Placental pericyte (primary cell): ENCODE measurements at places on chromosomes 6 and 20. TPM values are rescaled to one million over a fixed set of nuclear protein-coding genes. Genes with fewer than 3 reads are reported as not detected.

Gene SALL4
- 0.29 and 0.88 TPM in 2 replicates for total RNA-seq

Gene THBD
- 0.44 and 7.9 TPM in 2 replicates for total RNA-seq

Gene MAP3K7
- 40.3 and 47.1 TPM in 2 replicates for total RNA-seq

Gene RUNX2
- 9.0 and 18.3 TPM in 2 replicates for total RNA-seq

Gene ADGRG6
- total RNA-seq = 11.4 and 35.4 TPM in 2 replicates

Gene CHRNA4
- not detected in 2 replicates for total RNA-seq

Gene NTSR1
- total RNA-seq = 0.22 and 29.8 TPM in 2 replicates

Gene GSTA3
- not detected in 2 replicates for total RNA-seq

Gene TRIM31
- total RNA-seq = not detected in 2 replicates

Gene ZMYND8
- 26.8 and 27.6 TPM in 2 replicates for total RNA-seq

Gene SNAI1
- 1.1 and 2.1 TPM in 2 replicates for total RNA-seq

Gene DNAH8
- total RNA-seq = 1.5 and 2.4 TPM in 2 replicates

Gene KIF6
- under 0.01 TPM in 1 of 2 replicates, not detected in the other for total RNA-seq

Gene KCNK15
- under 0.01 TPM in 1 of 2 replicates, not detected in the other for total RNA-seq

Gene C20orf204
- total RNA-seq = 0.88 and 1.4 TPM in 2 replicates

Gene LAMA5
- total RNA-seq = 53.8 and 64.3 TPM in 2 replicates

Gene GPSM3
- total RNA-seq = 5.5 and 10.9 TPM in 2 replicates

Gene MEP1A
- not detected in 2 replicates for total RNA-seq

Gene MROH8
- 1.7 and 7.9 TPM in 2 replicates for total RNA-seq

Gene HLA-DRB1
- 0.14 TPM in 1 of 2 replicates, not detected in the other for total RNA-seq

Gene PRSS35
- 0.44 and 0.72 TPM in 2 replicates for total RNA-seq

Gene WFDC5
- total RNA-seq = not detected in 2 replicates
